ENCODE measurements at places on chromosomes 16 and 17.

GRCh38 chr17:28144019-28144418 lies 101.5 kb downstream of the NLK start:
- no peak for DNase-seq

DNA sequence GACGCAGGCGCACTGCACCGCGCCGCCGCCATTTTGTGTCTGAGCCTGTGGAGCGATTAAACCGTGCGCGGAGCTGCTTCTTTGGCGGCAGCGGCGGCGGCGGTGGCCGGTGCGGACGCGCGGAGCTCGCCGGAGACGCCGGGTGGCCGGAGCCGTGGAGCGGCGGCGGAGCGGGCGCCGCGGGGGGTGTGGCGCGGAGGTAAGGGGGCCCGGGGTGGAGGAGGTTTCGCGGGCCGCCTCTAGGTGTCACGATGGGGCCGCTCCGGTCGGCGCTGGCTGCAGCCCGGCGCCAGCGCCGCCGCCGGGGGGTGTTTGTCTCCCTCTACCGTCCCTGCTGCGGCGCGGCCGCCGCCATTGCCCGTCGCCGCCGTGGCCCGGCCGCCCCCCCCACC lies at the start of gene CTCF:
TSS of gene CTCF (plus strand) at position 1 of the 392 bp plus-strand sequence. CDS start 48,307 bp downstream, outside the sequence.
- DNase-seq = no peak

DNA sequence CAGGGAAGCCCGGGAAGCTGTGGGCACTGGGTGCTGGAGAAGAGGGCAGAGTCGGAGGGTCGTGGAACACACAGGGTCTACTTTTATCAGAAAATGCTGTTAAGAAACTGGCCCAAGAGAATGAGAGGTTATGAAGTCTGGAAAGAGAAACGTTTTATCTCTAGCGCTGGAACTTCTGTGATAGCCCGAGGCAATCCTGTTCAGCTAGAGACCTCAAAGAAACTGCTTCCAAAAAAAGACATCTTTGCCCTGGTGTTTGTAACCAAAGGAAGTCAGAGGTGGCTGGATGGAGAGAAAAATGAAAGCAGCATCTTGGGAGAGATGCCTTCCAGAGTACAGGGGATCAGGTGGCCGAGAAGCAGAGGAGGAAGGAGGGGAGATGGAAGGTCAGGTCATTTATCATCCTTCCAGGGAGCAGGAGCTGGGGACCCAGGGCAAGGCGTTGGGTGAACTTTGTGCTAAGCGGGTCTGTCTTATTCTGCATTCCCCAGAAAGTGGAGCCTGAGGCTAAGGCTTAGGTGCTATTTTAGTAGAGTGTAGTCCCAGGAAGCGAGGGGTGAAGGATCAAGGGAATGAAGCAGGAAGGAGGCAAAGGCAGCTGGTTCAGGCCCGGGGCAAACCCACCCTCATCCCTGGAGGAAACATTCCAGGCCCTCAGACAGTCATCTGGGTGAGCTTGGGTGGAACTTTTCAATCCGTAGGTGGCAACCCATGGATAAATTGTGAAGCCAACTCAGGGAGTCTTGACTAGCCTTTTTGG lies 66.5 kb downstream of the MGAT5B start:
- DNase-seq = no peak

GRCh38 chr16:1902547-1903219 lies 15.5 kb downstream of the HS3ST6 start:
- no peak for DNase-seq

GRCh38 chr16:55179411-55179810 lies 144.6 kb upstream of the IRX6 start:
- no peak for DNase-seq

DNA sequence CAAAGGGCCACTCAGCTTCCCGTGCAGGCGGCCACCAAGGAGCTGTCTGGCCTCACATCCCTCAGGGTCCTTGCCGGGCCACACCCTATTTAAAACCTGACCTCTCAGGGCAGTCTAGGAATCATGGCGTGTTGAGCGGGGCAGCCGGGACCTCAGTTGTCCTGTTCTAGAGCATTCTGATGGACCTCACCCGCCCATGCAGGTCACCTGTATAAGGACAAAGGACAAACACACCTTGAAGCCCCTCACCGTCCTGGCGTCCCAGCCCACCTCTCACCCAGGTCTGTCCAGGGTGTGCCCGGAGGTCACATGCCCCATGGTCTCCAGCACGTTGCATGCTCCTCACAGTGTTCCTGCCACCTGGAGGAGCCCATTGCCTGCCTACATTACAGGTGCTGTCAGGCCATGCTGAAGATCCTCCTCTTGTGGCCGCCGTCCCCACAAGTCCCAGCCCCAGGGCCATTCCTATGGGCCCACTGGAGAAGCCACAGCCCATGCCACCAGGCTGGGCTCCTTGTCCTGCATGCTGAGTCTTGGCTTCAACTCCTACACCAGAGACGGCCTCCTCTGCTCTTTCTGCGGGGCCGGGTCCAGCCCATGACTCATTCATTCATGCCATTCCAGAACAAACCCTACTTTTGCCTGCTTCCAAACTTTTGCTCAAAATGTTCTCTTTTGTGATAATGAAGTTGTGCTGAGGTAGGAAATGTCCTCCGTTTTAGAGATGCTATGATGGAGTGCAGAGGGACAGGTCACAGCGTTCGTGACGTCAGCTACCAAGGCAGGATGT lies 46.3 kb downstream of the PEMT start:
- no peak for DNase-seq

- peak; percentile 44 for DNase-seq
Observed at GRCh38 chr17:36861531-36861930, 75.7 kb upstream of the LHX1 start.
